ENCODE measurements at places on chromosomes 1 and 21.

DNA sequence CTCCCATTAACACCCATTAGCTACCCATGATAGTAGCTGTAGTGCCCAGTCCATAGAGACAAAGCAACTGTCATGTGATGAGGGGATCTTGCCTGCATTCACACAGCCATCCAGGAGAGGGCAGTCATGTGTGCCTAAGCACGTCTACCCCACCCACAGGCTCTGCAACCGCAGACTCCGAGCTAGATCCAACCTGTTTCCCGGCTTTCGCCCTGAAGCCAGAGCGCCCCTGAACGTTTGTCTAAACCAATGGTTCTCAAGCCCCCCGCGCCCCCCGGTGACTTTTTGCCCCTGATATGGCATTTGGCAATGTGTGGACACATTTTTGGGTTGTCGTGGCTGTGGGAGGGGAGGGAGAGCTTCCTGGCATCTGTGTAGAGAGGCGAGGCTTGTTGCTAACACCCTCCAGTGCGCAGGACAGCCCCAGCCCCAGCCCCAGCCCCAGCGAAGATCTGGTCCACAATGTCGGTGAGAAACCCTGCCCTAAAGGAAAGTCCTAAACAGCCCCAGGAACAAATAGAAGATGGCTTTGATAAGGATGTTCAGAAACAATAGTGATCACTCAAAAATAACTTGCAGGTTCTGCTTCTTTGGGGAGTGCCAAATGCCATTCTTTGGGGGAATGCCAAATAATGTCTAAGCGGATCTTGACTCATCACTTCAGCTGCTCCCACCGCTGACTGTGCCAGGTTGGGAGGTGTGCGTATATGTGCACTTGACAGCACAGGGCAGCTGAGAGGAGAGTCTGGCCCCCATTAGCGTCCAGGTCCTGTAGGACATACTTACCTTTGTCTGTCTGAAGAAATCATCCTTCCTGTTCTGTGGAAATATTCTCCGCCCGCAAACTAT is 34.5 kb downstream of the SLC44A3 start:
- DNase-seq: peak; percentile 92

- no peak for DNase-seq
Measured at GRCh38 chr1:186213225-186213607, 161.8 kb downstream of the TPR start.

GRCh38 chr1:201842472-201843027 is 13.6 kb downstream of the IPO9 start:
- no peak for DNase-seq

DNA sequence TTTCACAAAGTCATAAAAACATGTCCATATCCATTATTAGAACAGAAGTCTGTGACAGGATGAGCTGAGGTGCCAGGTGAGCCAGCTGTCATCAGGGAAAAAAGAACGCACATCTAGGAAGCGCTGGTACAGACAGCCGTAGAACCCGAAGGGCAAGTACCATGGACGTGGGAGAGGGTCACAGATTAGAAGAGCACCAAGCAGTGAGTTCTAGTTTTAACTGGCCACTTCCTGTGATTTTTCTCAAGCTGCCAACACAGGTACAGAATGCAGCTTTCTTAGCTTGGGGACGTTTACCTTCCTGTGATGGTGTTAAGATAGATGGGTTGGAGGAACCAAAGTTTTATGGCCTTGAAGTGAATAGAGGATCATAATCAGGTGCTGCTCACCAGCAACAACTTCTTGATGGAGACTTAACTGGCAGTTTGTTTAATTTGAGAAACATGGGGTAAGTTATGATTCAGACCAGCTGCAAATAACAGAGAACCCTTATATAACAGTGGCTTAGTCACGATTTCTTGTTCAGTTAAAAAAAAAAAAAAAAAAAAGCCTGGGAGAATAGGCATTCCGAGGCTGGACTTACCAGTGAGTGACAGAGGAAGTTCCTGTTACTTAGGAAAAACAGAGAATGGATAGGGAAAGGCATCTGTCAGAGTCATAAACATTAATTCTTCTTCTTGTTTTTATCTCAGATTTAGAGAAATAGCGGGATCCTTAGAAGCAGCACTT is 30.9 kb downstream of the AGT start:
- DNase-seq: peak; percentile 36

DNA sequence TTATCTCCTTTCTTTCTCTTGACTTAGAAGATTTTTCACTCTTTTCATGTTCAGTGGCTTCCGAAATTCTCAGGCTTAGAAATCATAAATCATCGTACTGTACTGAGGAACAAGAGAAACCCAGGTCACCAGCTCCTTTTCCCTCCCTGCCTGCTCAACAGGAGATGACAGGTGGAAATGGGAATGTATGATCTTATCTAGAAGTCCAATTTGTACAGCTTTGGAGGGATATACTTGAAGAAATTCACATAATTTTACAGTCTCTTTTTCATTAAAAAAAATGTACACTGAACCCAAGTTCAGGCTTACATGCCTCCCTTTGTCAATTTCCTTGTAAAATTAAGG is 11.7 kb downstream of the EVA1C start:
- no peak for DNase-seq

DNA sequence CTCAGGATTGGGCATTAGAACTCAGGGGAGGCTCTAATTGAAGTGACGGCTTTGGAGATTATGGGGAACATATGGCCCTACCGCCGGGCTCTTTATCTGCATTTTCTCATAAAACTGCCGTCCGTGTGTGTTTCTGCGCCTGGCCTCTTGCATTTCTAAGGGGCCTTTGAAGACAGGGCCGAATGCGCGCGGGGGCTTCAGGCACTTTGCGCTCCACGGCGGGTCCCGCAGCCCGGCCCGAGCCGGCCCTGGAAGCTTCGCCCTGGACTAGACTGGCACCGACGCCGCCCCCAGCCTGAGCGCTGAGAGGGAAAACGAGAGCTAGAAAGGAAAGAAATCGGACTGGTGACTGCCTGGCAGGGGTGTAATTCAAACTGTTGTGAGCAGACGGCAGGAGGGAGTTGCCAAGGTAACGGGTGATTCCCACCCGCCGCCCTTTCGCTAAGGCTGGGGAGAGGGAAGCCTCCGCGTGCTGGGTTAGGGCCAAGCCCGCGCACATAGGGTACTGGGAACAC is 120.7 kb downstream of the LMX1A start:
- no peak for DNase-seq

DNA sequence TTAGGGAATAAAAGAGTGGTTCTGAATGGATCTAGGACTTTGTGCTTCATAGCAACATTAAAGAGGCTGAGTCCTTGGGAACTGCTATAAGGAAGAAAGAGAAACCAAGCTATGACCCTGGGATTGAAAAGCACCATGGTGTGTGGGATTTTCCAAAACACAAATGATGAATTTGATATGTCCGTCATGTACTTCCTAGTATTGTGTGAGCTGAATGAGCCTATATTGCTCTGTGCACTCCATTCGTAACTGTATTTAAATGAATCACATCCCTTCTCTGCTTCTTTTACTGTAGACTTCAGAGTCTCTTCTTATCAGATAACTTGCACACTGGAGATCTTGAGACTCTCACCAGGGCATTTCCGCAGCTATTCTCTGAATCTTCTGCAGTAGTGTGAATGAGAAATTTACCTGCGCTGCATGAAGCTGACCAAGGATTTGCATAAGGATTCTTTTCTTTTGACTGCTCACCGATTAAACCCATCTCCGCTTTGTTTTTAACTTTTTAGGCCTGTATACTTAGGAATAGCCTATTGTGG is 23.1 kb upstream of the OR10J4 start:
- no peak for DNase-seq

DNA sequence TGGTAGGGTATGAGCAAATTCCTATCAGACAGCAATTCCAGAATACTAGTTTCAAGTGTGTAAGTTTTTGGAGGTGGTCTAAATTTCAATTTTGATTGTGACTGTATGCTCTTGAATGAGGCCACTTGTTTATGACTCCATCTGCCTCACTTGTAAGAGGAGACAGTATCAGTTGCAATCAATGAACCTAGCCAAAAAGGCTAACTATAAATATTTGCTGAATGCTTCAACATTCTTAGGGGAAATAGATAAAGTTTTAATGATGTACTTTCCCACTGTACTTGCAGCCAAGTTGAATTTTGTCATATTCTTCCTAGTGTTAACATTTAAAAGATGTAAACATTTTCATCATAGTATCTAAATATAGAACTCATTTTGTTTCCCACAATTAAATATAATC is 32.1 kb upstream of the RWDD3 start:
- no peak for DNase-seq

- no peak for DNase-seq
Measured at GRCh38 chr1:233614743-233615521, 1.0 kb downstream of the KCNK1 start.

DNA sequence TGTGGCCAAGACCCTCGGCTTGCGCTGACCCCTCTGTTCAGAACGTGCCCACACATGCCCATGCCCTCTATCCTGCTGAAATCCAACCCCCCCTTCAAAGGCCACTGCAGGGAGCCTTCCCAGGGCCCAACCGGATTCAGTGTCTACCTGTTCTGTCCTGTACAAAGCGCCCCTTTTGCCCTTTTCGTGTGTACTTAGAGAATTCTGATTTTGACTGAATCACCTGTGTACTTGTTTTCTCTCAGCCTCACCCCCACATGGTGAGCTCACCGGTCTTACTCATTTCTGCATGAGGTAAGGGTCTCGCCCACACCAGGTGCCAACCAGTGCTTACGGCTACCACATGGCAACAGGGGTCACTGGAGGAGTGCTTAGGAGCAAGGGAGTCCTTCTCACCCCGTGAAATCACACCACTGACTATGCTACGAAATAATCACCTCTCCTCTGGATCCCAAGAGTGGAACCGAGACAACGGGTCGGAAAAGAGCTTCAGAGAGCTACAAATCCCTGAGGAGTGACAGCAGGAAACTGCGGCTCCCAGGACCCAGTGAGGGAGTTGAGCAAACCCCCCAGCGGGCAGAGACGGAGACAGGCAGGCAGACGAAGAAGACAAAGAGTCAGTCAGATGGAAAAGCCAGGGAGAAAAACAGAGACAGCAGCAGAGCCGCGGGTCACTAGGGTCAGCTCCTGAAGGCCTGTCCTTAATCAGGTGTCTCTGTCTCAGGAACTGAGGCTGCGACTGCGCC is 2.1 kb upstream of the S100A2 start:
- DNase-seq: no peak

GRCh38 chr1:14599183-14599791 is 802 bp downstream of the KAZN start:
- no peak for DNase-seq

- DNase-seq: no peak
Measured at GRCh38 chr1:203346060-203346768, 4.7 kb downstream of the FMOD start.

GRCh38 chr1:94039514-94039870 is 81.5 kb downstream of the ABCA4 start:
- peak; percentile 74 for DNase-seq

- peak; percentile 89 for DNase-seq
Measured at GRCh38 chr1:203556047-203556851, 62.3 kb downstream of the OPTC start.

DNA sequence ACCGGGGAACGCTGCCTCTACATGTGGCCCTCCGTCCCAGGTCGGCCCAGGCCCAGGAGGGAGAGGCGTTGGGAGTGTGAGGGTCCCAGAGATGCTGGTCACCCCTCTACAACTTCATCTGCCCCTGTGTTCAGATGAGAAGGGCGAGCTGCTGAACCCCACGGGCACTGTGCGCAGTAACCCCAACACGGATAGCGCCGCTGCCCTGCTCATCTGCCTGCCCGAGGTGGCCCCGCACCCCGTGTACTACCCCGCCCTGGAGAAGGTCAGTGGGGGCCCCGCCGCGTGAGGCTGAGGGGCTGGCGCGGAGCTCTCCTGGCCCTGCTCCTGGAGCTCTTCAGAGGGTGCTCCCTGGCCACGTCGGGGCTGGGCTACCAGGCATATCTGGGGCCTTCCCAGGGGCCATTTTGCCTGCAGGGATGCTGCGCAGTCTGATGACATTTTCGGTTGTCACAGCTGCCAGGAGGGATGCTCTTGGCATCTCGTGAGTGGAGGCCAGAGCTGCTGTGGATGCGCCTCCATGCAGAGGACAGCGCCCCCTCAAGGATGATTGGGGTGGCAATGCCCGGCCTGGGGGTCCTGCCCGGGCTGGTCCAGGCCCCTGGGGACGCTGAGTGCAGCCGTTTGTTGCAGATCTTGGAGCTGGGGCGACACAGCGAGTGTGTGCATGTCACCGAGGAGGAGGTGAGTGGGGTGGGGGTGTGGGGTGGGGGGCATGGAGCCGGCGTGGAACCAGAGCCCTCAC is 68.6 kb downstream of the PIK3CD start:
- DNase-seq: no peak

GRCh38 chr1:36869826-36870225 is 164.5 kb downstream of the GRIK3 start:
- no peak for DNase-seq

DNA sequence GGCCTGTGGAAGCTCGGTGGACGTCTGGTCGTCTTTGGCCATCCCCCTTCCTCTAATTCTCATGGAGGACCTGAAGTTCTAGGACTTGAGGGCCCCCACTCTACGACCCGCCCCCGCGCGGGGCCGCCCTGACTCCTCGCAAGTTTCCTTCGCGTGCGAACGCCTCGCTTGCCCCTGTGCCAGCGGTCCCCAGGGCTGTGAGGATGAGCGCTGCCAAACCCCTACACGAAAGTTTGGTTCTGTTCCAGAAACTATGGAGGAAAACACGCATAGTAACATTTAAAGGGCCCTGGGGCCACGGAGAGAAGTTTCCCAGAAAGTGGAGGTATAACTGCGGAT is 304 bp upstream of the GNG12 start:
- DNase-seq: peak; percentile 76

DNA sequence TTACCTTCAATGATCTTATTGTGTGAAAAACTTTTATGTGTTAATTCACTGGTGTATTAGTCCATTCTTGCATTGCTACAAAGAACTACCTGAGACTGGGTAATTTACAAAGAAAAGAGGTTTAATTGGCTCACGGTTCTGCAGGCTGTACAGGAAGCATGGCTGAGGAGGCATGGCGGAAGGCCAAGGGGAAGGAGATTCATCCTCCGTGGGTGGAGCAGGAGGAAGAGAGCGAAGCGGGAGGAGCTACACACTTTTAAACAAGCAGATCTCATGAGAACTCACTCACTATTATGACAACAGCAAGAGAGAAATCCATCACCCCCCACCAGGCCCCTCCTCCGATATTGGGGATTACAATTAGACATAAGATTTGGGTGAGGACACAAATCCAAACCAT is 44.2 kb upstream of the RGS7 start:
- no peak for DNase-seq

DNA sequence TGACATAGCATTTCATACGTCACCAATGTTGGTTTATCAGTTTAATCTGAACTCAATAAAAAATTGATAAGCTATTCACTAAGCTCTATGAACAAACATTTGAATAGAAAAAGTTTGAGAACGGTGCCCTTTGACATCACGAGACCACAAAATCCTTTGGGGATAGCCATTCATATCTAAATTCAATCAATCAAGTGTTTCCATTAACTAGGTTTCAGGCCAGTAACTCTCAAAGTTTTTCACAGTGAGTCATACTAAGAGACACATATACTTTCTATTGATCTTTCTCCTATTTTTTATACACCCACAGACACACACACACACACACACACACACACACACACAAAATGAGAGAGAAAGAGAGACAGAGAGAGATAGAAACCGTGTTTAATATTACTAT is 235.4 kb upstream of the SNX7 start:
- no peak for DNase-seq

All from EL (cell line).